ENCODE measurements at places on chromosomes 1 and 21.
A peak's percentile ranks its signal among the peaks of the same experiment; 100 is the strongest.

GRCh38 chr1:210482945-210483617, 154.4 kb downstream of the HHAT start:
- no peak for ATAC-seq

GRCh38 chr1:40224040-40224439, 23.7 kb upstream of the TMCO2 start:
- peak; percentile 93 for ATAC-seq

DNA sequence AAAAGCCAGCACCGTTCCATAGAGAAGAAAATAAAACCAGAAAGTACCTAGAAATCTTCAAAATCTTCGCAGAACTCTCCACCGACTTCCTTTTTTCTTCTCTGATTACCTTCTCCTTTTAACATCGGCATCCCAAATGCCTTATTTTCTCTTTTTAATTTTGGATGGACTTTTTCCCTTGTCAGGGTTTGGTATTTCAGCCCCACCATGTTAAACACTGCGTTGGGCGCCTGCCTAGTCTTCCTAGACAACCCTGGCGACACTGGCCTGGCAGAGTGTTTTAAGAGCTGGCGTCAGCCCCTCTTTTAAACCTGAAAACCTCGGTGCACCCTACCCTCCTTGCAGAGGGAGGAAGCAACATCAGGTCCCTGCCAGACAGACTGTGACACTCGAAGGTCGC, 66.0 kb upstream of the EFHD2 start:
- no peak for ATAC-seq

- no peak for ATAC-seq
These were observed 24.3 kb downstream of the RAP1GAP start for GRCh38 chr1:21644906-21645305.

DNA sequence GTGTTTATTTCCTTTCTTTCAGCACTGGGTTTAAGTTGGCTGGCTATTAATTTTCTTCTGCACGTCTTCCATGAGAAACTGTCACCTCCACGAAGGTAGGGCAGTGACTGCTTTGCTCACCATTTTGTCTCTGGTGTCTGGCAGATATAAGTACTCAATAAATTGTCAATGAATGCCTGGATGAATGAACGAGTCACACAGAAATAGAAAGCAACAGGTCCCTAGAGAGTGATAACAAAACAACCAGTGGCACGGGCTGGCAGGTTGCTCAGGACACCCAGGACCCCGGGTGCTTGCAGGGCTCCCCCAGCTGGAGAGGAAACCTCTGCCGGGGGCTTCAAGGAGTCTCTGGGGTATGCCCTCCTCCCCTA, 3.2 kb upstream of the MYOC start:
- peak; percentile 23 for ATAC-seq

DNA sequence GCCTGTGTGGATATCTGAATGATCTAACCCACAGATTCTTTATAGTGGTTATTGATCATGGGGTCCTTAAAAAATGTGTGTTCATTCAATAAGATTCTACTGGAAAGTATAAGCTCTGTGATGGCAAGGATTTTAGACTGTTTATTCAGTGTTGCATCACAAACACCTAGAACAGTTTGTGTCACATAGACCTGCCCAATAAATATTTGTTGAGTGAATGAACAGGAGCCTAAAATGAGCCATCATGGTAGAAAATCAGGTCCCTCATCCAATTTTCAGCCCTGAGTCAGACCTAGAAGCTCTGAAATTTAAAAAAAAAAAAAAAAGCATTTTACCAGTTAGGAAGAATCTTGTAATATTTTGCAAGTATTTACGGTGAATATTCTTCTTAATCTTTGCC, 2.3 kb upstream of the RGSL1 start:
- ATAC-seq: no peak

DNA sequence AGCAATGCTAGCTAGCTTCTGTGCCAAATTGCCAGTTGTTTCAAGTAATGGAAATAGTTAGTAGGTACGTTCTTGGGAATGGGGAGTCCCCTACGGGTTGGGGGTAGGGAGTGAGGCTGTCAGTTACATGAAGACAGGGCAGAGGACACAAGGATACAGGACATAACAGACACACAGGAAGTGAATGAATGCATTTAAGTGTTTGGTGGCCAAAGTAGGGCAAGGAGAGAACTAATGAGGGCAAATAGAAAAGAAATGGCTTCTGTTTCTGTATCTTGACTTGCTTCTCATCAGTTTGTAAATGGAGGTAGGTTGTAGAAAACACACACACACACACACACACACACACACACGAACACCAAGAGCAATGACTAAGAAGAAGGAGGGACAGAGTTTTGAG, 142.2 kb downstream of the S1PR1 start:
- ATAC-seq: no peak

DNA sequence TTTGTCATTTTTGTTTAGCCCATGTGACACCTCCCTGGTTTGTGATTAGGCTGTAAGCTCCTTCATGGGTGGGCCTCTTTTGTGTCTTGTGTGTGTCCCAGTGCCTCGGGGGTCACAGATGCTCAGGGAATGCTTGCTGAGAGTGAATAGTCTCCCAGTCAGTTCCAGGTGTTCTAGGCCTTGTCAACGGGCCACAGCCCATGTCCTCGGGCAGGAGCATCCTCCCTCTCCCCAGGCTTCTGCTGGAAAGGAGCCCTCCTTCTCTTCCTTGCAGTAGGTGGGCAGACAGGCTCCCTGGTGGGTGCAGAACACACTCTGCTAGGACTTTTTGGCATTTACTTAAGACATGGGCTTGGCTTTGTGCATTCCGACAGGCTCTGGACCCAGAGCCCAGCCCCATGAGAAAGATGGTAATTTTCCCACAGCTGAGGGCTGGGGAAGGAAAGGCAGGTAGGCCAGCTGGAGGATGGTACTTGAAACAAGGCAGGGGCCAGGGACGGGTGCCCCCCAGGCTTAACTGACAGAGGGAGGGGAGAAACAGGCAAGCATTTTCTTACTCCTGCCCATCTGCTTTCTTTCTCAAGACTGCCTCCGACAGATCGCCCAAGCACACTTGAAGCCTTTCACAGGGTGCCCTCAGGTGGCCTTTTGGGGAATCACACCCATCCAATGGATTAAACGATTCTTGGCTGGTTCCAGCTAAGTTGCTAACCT, 7.1 kb upstream of the CPLANE2 start:
- peak; percentile 76 for ATAC-seq

DNA sequence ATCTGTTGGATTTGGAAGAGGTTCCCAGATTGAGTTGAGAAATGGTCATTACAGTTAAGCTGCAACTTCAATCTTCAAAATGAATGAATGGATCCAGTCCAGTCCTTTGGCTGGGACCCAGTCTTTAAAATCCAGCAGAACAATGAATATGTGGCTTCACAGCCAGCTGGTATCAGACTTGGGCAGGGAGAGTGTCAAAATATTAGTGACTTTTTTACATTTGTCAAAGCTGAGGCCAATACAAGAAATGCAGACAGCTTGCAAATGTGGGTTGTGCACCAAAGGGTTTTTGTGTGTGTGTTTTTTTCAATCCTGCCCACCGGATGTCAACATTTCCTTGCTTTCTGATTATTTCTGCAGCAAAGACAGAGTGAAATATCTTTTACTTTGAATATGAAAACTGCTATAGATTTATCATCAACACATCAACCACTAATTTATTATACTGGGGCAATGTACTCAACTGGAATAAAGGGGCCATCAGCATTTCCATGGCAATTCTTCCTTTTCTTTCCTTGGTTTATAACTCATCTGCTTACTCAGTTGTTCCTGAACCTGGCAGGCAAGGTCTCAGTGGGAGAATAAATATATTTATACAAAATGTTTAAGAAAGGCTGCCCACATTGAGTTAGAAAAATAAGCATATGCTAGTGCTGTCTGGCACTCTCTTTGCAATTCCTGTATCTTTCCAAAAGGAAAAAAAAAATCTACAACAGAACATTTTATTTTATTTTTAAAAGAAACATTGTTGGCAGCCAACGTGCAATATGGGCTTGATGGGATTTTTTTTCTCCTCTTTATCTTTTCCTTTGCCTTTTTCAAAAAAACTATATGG, 491.6 kb upstream of the C1orf87 start:
- no peak for ATAC-seq

GRCh38 chr1:47471163-47471562, 33.3 kb downstream of the FOXD2 start:
- ATAC-seq: no peak

DNA sequence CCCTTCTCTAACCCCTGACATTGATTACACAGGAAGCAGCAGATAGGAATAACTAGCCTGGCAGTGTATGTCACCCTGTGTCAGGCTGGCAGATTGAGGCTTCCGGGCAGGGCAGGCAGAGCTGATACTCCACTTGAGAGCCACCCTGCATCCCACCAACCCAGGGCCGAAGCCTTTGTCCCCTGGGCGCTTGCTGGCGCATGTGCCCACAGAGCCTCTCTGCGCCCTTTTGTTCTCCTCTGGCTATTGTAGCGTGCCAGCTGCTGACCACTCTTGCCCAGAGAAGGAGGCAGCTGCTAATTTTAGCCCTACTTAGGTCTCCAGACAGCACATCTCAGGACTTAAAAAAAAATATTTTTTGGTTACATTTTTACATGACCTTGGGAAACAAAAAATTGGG, 304.9 kb downstream of the HHAT start:
- no peak for ATAC-seq

DNA sequence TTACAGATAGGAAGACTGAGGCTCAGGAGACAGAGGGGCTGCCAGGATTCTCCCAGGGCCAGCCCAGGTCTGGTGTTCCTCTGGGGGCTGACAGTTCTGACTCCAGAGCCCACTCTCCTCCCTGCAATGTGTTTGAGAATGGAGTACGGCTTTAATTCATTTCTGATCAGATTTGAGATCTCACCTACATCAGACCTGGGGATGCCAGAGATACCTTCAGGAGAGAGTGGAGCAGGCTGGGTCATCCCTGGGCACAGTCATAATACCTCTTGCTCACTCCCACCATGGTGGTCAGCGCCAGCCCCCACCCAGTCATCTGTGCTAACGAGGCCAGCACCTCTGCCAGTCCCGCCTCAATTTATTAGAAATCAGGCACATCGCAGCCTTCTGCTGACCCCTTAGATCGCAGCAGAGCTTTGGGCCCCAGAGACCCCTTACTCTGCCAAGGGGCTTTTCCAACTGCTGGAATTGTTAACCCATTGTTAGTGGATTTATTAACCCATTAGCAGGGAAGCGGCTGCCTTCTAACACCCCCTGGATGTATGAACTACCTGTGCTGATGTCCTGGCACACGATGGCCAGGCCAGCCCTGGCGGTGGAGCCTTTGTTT, 352.1 kb downstream of the MATN1 start:
- ATAC-seq: no peak

DNA sequence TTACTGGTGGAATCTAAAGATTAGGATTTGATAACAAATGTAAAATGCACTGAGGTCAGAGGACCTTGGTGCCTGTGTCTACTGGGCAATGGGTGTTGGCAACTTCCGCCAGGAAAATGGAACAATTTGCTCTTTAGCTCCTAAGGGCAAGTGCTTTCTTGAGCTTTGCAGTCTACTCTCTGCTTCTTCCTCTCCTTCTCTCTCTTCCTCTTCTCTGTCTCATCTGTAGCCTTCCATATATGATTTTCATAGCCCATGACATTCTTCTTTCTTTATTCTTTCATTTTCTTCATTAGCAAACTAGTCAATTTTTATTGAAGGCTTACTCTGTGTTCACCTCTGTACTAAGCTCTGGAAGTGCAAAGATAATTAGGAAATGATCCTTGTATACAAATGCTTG, 35.5 kb downstream of the OVGP1 start:
- ATAC-seq: no peak

GRCh38 chr1:101119289-101119688, 93.7 kb upstream of the DPH5 start:
- ATAC-seq: no peak

DNA sequence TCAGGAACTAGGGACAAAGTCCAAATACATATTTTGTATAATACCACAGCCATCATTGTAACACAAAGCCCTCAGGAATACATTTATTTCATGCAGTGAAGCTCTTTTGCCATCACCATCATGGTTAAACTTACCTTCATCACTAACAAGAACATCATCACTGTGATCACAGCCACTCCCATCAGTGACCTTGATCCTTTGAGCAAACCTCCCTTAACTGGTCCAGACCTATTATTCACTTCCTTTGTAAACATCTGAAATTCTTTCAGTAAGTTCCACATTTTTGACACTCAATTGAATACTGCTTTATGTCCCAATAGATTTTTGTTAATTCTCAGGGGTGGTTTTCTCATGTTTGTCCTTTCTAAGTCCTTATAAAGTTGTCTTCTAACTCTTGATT, 16.2 kb upstream of the KPRP start:
- ATAC-seq: no peak

DNA sequence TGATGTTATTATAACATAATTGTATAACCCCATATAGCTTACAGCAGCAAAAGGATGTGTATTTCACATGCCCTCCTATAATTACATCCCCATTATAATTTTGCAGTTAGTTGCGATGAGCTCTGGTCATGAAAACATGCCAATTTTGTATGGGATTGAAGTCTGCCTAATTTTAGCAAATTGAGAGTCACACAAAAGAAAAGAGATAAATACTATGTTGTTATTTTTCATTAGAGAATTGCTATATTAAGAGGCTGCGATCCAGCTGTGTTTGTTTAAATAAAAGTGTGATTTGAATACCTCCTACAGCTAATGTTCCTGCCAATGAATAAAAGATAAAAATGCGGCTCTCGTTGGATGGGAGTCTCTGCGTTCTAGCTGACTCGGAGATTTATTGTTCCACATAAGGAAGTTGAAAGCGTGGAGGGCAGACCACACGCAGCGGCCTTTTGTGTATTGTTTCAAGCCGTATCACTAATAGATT, 461.0 kb upstream of the NFIA start:
- no peak for ATAC-seq

DNA sequence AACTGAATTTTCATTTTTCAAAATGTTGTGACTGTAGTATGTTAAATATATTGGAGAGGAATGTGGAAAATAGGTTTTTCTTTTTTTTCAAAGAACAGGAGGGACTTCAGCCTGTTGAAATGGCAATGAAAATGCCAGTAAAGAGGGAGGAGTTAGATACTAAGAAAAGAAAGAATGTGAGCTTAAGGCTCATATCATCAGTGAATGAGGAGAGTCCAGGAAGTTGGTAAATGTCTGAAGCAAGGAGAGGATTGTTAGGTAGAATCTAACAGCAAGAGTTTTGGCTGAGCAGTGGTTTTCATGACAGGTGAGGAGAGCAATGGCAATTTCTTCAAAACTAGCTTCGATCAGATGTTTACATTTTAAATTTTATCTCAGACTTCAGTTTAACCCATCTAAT, 43.0 kb downstream of the PLA2G4A start:
- no peak for ATAC-seq
